ENCODE measurements at places on chromosomes 13 and 19.

- no peak for DNase-seq
Observed at GRCh38 chr13:60134376-60134775, 29.4 kb downstream of the DIAPH3 start.

- DNase-seq, result no peak
Observed at GRCh38 chr19:13962699-13963602, 10.6 kb downstream of the DCAF15 start.

DNA sequence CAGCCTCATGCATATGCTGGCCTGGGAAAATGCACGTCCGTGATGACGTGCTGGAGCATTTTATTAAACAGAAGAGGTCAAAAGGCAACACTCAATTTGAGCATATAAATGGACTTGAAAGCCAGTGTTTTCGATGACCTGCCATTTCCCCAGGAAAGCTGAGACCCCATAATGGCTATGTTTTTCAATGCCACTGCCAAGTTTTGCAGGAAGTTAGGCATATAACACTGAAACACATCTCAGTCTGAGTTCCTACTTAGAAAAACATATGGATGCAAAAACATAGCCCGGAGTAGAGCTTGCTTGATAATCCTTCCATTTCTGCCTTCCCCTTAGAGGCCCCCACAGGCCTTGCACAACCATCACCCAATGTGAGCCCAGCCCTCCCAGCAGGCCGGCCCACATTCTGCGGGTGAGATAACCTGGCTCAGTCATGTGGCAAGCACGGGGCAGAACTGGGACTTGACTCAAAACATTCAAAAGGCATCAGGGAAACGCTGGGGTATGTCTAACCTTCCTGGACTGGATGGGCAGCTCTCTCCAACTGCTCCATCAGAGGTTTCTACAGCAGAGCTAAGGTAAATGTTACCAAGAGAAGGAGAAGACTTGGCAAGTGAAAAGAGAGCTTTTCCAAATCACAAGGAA is 24.9 kb downstream of the EPS15L1 start:
- DNase-seq, result no peak

GRCh38 chr19:13350759-13351158 is 155.5 kb downstream of the CACNA1A start:
- no peak for DNase-seq

DNA sequence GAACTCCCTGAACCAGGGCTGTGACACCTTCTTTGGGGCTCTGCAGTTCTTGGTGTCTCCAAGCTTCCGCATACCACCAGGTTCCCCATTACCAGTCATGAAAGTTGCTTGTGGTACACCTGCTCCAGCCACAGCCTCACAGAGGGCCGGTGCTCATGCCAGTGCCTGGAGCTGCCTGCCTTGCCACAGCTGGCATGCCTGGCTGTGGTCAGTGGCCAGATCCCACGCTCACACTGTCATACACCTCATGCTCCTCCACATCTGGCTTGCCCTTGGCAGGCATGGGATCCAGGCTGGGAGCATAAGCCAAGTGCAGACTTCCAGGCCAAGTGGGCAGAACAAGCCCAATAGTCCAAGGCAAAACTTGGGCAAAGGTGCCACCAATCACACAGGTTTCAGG is 1054.9 kb downstream of the SLITRK5 start:
- no peak for DNase-seq

- DNase-seq, result no peak
Observed at GRCh38 chr19:35018379-35018778, 11.9 kb upstream of the SCN1B start.

DNA sequence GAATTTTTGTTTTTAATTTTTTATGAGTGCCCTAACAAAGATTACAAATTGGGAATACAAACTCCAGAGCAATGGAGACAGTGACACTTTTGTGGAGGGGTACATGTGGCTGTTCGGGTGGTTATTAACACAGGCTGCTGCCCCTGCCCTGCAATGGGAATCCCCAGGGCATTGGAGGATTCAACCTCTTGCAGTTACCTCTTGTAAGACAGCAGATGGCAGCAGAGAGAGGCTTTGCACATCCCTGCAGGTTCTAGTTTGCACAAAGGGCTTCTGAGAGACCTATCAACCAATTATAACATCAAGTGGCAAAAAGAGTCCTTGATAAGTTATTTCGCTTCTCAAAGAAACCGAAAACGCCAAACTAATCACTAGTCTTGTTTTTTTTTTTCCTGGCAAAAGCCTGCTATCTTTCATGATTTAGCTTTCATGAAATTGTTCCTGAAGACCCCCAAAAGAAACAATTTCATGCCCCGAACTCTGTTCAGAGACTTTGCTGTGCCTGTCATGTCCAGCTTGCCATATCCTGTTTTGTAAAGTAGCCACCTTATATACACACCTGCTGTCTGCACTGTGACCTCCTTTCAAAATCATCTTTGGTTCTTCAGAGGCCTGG is 10.4 kb downstream of the GJB2 start:
- DNase-seq, result no peak

DNA sequence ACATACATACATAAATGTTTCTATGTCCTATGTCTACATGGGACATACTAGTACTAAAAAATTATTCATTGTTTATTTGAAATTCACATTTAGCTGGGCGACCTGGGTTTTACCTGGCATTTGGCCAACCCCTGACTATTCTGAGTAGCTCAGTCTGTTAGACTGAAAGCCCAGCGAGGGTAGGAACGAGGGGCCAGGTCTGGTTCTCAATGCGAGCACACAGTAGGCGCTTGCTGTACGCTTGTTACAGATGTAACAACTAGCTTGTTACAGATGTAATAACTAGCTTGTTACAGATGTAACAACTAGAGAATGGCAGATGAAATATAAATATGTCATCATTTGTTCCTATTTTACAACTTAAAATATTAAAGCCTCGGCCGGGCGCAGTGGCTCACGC is 920 bp upstream of the ANO8 start:
- DNase-seq, result no peak

GRCh38 chr19:18611327-18612050 is 1.2 kb upstream of the TMEM59L start:
- no peak for DNase-seq

DNA sequence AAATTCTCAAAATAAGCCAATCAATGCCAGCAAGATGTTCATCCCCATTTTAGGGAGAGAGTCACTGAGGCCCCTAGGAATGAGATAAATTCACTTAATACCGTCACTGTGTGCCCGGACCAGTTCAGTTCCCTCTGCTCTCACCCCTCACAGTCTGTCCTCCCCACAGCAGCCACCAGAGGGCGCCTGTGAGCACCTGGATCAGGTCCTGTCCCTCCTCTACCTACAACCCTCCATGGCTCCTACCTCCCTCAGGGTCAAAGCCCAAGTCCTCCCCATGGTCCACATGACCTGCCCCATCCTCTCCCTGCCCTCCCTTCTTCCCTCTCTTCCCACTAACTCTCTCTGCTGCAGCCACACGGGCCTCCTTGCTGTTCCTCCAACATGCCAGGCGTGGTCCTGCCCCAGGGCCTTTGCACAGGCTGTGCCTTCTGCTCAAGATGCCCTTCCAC is 42.0 kb upstream of the NFIC start:
- peak; percentile 32 for DNase-seq

DNA sequence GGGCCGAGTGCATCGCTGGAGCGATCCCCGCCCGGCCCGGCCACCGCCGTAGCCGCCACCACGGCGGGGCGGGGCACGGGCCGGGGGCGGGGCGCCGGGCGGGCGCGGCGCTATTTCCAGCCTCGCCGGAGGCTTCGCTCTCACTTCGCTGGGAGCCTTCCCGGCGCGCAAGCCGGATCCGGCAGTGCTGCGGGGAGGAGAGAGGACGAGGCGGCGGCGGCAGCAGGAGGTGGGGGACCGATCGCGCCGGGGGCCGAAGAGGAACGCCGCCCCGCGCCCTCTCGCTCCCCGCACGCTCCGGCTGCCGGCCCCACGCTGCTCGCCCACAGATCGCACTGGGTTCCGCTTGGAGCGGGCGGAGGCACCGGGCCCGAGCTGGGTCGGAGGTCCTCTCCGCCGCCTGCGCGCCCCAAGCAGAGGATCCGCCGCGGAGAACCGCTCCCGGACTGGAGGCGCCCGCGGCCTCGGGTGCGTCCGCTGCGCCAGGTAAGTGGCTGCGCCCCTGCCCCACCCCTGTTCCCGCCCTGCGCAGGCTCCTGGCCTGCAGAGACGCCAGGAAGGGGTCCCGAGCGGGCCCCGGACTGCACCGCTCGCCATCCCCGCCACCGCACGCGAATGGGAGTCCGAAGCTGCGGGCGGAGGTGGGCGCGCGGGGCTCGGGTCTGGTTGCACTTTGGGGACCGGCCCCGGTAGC is at the start of gene CHST8:
Gene CHST8 (plus strand): TSS at position 143 of the 694 bp plus-strand sequence. CDS start 67,309 bp downstream, outside the sequence.
- no peak for DNase-seq

- DNase-seq, result no peak
Observed at GRCh38 chr19:56841193-56841543, 642 bp upstream of the PEG3 start.

DNA sequence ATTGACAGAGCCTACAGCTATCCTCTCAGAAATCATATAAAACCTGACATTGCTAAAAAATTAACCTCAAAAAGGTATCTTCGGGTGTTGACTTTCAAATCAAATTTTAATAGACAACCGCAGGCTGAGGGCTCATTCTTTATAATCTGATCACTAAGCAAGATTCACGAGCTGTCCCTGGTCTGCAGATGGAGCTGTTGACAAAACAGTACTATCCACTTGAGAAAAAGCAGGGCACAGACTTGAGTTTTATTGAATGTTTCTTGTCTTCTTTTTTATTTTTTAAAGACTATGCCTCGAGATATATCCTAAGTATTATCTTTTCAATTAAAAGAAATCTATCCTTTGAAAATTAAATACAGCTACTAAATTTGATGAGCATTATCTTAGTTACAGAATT is 540.5 kb downstream of the PCDH9 start:
- DNase-seq, result no peak

GRCh38 chr13:31909864-31910551 is 121.6 kb upstream of the FRY start:
- peak; percentile 29 for DNase-seq

DNA sequence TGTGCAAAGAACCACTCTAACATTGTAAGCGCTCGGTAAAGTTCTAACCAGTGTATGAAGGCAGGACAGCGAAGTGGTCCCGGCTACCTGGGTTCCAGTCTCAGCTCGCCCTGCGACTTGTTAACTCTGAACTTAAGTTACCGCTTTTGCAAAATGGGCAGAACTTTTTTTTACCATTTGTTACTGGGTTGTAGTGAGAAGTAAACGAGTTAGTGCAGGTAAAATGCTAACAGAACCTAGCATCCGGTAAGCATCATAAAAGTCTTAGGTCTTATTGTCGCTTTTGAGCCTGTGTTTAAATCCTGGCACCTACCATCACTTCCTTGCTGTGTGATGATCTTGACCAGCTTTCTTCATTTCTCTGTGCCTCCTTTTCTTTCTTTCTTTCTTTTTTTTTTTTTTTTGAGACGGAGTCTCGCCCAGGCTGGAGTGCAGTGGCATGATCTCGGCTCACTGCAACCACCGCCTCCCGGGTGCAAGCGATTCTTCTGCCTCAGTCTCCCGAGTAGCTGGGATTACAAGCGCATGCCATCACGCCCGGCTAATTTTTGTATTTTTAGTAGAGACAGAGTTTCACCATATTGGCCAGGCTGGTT is 734 bp upstream of the TRMT1 start:
- no peak for DNase-seq

- no peak for DNase-seq
Observed at GRCh38 chr13:113238536-113238935, 29.1 kb downstream of the CUL4A start.

- DNase-seq, result peak; percentile 39
Observed at GRCh38 chr19:38852231-38853044, 2.7 kb upstream of the HNRNPL start.

DNA sequence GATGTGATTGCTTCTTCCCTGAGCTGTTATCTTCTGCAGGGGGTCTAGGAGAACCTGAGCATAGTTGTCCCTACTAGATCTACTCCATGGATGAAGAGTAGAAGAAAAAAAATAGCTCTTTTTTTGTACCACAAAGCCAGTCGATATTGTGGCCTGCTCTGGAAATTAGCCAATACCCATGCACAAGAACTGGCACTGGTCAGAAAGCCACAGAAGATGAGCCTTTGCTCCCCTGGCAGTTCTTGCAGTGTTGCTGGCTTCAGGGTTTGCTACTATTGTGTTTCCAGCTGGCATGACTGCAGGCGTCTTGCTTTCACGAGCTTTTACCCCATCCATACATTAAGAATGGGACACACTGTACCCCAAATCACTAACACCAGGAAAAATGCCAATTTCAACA is 547.7 kb upstream of the KLF12 start:
- no peak for DNase-seq

DNA sequence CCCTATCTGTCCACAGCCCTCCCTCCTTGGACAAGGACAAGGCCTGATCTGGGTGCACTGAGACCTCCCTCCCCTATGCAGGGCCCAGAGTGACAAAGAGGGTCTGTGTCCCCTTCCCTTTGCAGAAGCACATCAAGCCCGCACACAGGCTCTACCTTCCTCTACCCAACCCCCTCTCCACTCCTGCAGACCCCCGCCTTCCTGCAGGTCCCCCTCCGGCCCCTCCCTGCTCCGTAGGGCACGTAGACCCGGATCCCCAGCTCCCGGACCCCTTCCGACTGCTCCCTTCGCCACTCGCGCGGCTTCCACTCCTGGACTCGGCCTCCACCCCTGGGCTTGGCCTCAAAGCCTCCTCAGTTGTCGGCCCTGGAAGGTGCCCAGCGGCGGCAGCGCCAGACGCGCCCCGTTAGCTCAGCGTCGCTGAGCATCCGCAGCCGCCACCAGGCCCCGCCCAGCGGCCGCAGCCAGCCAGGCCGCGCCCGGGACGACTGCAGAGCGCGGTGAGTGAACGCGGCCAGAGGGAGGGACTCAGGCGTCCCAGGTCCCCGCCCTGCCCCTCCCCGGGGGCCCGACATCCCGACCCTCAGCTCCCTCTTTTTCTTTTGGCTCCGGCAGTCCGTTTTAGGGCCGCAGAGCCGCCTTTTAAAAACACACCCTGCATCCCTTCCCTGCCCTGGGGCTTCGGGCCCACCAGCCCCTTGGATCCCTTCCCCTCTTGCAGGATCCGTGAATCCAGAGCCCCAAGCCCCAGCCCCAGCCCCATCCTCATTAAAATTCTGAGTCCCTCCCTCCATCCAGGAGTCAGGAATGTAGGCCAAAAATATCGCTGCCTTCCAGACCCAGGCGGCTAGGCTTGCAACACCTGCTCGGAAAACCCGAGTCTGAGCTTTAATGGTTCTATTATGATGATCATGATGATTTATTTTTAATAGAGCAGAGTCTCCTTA is 1.5 kb upstream of the MYADM start:
- peak; percentile 54 for DNase-seq

DNA sequence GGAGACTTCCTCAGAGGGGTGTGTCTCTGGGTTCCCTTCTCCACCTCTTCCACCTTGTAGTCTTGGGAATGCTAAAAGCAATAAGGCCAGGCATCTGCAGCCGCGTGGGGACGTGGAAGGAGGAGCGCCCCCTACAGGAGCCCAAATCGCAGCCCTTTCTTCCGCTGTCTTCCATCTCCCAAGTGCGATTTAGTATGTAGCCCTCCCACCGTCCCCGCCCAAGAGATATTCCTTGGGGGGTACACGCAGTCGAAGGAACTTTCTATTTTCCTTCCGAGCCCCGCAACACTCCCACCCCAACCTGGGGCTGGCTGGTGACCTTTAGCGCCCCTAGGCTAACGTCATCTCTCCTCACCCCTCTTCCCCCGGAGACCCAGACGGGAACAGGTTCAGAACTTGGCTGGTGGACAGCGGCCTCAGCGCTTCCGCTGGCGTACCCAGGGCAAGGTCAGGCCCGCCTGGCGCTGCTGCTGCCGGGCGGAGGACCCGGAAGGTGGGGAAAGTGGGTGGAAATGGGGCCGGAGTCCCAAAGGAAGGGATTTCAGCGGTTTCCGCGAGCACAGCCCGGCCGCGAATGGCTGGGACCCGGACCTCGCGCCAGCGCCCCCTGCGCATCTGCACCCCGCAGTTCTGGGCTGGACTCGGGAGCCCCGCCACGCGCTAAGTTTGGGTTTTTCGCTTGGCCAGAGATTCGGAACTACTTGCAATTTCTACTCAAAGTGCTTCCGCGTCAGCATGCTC is 2.1 kb upstream of the PCDH8 start:
- no peak for DNase-seq

GRCh38 chr13:35347679-35348205 is 128.7 kb downstream of the MAB21L1 start:
- DNase-seq, result no peak

Measured in activated CD8-positive, alpha-beta memory T cell treated with anti-CD3 and anti-CD28 coated beads for 1 hour (primary cell).